Activated T-cell treated with anti-CD3 and anti-CD28 coated beads for 4 hours (primary cell): ENCODE measurements at places on chromosomes 3 and 15.
A peak's percentile ranks its signal among the peaks of the same experiment; 100 is the strongest.

DNA sequence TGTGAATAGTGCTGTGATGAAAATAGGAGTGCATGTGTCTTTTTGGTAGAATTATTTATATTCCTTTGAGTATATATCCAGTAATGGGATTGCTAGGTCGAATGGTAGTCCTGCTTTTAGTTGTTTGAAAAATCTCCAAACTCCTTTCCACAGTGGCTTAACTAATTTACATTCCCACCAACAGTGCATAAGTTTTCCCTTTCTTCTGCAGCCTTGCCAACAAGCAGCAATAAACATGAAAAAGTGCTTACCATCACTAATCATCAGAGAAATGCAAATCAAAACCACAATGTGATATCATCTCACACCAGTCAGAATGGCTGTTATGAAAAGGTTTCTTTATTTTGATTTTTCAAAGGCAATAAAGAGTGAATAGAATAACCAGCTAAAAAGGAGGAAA is 1105.9 kb downstream of the NAALADL2 start:
- no peak for DNase-seq

GRCh38 chr15:70617911-70618287 is 145.5 kb downstream of the UACA start:
- no peak for DNase-seq

GRCh38 chr3:11933529-11933928 is 70.7 kb upstream of the SYN2 start:
- DNase-seq, result no peak

DNA sequence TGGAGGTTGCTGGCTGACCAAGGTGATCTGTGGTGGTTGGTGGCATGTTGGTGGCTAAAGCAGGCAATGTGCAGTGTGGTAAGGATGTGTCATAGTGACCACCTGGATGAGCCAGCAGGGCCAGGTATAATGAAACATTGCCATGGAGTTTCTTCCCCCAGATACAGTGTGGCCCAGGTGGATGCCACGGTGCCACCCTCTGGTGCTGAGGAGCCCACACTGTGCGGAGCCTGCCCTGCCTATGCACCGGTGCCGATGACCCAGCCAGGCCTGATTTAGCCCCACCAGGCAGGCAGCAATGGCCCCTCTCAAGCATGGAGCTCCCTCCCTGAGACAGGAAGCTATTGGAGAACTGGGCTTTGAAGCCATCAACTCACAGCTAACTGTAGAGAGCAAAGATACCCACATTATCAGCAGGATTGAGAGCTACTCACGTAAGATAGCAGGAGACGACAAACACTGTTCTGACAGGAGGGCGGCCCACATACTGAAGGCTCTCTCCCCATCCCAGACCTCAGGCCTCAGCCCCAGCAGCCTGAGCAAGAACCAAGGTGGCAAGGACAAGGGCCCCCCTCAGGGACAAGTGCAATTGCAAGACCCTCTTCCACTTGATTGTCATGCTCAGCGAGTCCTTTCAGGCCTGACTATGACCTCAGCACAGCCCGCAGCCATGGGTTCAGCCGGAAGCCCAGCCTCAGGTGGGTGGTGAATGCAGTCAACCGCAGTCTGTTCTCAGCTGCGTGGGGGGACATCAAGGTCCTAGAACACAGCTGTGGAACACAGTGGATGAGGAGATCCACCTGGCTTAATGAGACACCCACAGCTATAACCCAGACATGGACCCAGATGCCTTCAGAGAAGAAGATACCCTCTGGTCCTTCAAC is 82.8 kb upstream of the CDV3 start:
- peak; percentile 62 for DNase-seq

DNA sequence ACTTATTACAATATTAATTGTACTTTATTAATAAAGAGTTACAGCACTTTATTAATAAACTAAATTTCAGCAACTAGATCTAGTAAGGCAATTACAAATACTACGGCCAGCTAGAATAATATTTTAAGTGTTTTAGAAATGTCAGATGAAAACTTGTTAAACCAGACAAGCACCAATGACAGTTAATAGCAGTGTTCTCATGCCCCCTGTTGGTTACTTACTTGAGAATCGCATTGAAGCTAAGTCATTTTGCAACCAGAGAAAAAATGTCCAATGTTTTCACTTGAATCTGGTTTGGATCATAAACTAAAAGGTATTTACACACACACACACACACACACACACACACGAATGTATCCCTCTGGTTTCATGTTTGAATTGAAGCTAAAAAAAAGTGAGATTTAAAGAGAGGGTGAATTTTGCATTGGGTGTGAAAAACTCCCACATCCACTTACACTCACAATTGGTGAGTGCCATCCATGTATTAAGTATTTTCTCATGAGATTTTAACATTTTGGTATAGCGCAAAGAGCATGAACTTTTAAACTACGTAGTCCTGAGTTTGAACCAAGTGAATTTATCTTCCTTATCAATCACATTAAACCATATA is 347.7 kb downstream of the ZBBX start:
- DNase-seq, result no peak

DNA sequence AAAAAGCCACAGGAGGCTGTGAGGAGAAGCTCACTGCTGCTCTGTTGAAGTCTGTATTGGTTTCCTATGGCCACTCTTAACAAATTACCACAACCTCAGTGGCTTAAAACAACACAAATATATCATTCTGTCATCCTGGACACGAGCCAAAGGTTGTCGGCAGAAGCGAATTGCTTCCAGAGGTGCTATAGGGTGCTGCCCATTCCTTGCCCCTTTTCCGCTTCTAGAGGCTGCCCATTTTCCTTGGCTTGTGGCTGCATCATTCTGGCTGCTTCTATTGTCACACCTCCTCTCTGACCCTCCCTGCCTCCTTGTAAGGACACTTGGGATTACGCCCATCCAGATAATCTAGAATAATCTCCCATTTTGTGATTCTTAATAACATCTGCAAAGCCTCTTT is 6.4 kb upstream of the SACM1L start:
- no peak for DNase-seq

DNA sequence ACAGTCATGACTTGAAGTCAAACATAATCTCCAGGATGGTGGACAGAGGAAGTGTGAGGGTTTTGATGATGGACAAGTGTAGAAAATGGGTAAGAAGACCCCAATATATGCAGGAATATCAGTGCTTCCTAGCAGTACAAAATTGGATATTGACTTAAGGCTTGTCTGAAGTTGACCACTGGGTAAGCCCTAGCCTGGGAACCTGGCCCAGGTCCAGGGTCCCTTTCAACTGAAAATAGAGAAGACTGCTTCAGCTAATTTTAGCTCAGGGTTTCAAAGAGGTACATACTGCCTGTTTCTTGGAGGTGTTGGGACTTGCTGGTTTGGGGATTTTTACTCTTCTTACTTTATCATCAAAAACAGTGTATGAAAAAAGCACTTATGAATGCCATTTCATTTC is 4.7 kb downstream of the NR1D2 start:
- no peak for DNase-seq

- DNase-seq, result no peak
Measured at GRCh38 chr3:20080956-20081554, 40.8 kb downstream of the KAT2B start.

DNA sequence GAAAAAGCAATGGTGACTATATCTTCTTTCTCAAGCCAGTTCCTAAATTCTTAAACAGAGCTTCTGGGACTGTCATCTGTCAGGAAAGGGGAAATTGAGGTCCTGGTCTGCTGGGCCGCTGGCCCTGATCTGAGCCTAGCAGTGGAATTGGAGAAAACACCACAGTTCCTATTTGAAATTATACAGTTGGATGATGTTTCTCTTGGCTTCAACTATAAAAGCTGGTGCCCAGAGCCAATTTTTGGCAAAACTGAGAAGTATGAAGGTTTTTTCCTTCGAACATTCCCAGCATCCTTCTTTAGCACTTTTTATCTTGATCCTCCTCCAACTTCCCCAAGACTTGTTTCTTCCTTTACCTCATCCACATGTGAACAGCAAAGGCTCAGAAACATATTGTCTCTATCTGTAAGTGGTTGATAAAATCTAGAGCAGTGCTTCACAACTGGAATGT is 83.9 kb downstream of the CD47 start:
- DNase-seq, result no peak
